Activated CD4-positive, alpha-beta T cell treated with anti-CD3 and anti-CD28 coated beads, Interleukin-2, amount 50 U/mL, for 1 hour (primary cell): ENCODE measurements at places on chromosomes 2 and 18.

GRCh38 chr18:10805587-10806118, 279.8 kb downstream of the NAPG start:
- no peak for DNase-seq

DNA sequence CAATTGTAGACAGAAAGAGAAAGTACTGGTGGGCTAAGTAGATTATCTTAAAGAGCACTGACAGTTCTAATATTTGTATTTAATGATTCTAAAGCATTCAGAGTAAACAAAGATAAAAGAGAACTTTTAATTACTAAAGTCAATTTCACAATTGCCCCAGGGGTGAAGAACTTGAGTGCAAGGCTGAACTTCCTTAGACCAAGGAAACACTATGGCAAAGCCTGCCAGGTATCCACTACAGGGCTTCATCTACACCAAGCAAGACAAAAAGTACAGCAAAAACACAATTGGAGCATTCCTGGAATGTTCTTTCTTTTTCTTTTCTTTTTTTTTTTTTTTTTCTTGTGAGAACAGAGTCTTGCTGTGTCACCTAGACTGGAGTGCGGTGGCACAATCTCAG, 46.9 kb upstream of the NDUFV2 start:
- DNase-seq: no peak

DNA sequence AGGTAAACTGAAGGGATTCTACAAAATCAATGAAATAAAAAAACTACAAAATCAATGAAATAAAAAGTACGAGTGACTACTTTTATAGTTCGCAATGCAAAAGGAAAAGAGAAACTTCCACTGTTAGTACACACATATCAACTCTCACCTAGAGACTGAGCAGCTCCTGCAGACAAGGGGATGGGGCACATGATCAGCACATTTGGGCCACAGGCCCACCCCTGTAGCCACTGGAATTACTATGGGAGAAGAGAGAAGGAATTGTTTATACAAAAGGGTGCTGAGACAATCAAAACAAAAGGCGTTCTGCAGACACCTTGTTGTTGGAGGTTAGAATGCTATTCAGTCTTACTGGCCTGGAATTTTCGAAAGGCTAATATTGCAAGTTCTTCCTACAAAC, 34.7 kb upstream of the CD226 start:
- DNase-seq: no peak

DNA sequence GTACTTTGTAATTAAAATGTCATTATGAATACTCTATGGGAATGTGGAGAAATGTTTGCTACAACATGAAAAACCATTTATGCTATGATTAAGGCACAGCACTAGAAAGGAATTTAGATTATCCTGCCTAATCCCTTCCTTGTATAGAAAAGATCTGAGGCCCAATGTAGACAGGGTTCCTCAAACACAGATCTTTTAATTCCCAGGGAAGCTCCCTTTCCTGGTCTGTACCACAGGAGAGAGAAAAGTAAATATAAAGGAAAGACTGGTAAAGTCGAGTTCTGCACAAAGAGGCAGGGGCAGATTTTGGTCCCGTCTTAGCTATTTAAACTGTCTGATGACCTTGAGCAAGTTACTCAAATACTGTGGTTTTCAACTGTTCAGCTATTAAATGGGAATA, 84.7 kb downstream of the ICA1L start:
- DNase-seq: no peak

DNA sequence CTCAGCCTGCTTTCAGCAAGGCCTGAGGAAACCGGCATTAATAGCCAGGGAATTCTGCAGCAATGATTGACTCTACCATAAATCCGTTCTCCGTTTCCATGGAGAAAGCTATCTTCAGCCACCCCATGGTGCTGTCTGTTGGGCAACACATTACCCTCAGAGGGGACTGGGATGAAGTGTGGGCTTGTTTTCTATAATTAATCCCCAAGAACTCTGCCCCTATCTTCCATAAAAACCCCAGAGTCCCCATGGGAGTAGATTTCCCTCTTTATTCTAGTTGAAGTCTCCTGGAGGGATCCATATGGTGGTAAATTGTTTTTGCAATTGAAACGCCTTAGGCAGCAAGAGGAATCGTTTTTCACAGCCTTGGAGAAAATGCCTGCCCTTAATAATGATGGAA, 9.2 kb downstream of the G6PC2 start:
- DNase-seq: no peak
